NCI-H524 treated with DMSO at 0.1 percent for 48 hours (cell line): ENCODE measurements at places on chromosomes 12 and 14.

DNA sequence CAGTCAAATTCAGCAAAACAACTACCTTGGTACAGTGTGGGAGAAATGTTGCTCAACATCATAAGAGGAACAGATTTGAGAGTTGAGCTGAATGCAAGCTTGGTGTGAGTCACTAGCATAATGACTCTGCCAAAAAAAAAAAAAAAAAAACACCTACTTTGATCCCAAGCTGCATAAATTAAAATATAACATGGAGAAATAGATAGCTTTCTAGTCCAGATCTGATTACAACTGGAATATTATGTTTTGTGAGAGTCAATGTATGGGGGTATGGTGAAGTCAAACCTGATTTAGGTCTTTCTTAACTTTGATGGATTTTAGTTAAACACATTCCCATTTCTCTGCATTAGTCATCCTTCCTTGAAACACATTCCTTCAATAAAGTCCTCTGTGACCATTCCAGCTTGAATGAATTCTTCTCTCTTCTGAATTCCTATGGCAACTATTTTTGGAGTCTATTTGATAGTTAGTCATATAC is 188.1 kb downstream of the SLC5A8 start:
- DNase-seq = no peak

- peak; percentile 97 for DNase-seq
Observed at GRCh38 chr12:54280468-54281260, at the start of gene HNRNPA1. TSS of gene HNRNPA1 (plus strand) at chr12:54280726. CDS start at chr12:54280808, 82 bp downstream.

- no peak for DNase-seq
Observed at GRCh38 chr12:19434538-19434937, 4.8 kb upstream of the AEBP2 start.

DNA sequence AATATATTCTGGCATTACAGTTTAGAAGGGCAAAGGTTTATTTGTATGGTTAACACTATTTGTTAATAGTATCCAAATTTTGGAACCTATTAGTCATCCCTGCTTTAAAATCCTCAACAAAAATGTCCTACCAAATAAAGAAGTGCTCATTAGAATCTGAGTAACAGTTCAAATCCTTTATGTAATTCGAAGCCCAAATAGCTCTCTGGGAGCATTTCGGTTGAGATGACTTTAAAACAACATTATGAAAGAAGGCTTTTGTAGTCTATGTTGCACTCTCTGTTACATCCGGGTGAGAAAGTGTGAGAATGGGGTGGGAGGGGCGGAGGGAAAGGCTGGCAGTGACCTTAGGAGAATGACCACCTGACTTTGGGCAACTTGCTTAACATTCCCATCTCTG is 59.7 kb downstream of the SLC38A1 start:
- no peak for DNase-seq

DNA sequence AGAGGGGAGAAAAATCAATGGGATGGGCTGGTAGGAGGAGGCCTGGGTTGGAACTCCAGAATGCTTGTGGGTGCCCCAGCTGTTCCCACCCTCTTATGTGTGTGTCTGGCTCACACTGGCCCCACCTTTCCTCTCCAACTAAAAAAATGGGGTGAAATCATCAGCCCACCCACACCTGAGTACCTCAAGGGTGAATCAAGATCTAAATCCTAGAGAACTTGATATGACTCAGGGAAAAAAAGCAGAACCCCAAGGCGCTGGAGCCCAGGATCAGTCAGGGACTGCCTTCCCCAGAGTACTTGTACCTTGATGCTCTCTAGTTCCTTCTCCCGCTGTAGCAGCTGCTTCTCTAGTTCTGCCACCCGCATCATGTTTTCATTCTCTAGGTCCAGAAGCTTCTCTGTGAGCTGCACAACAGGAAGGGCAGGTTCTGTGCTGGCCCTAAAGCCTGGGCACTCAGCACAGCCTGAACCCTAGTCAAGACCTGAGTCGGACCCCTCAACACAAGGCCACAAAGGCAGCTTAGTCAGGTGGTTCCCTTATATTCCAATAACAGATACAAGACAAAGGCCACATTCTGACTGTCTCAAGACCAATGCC is 29.7 kb downstream of the PRPF40B start:
- DNase-seq = no peak

- no peak for DNase-seq
Observed at GRCh38 chr12:29544428-29545101, 47.1 kb upstream of the OVCH1 start.
